ENCODE measurements at places on chromosomes 12 and 14.

GRCh38 chr14:73786636-73787485, 64.8 kb upstream of the PTGR2 start:
- peak; percentile 64 for DNase-seq

DNA sequence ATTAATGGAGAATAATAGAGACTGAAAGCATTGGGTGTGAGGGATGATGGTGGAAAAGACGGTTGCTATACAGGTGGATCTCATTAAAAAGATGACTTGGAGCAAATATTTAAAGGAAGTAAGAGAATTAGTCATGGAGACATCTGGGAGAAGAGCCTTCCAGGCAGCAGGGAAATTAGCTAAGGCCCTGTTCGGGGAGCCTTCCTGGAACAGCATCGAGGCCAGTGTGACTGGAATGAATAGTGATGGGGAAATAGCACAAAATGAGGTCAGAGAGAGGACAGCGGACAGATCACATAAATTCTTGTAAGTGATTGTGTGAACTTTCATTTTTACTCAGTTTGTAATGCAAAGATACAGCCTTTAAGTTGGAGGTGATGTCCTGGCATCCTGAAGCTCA, 842.3 kb downstream of the SLC6A15 start:
- no peak for DNase-seq

DNA sequence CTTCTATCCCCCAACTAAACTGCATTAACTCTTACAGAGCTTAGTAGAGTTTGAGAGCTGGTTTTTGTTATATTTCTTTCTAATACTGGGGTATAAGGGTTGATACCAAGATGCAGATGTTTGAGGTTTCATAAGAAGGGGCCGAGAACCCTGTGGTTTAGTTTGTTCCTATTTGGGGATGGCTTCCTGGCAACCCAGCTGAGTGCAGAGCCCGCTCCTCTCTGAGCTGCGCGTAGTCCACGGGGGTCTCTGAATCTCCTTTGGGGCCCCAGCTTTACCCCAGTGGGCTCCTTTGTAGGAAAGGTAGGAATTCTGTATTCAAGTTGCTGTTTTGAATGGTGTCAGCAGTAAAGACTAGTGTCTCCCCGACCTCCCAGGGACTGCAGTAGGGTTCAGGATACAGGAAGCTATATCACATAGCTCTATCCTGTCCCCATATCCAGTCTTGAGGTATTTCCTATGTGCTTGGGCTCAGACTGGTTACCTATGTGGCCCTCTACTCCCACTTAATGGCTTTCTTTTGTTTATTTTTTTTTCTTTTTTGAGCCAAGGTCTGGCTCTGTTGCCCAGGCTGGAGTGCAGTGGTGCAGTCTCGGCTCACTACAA, 25.4 kb downstream of the PLXNC1 start:
- no peak for DNase-seq

DNA sequence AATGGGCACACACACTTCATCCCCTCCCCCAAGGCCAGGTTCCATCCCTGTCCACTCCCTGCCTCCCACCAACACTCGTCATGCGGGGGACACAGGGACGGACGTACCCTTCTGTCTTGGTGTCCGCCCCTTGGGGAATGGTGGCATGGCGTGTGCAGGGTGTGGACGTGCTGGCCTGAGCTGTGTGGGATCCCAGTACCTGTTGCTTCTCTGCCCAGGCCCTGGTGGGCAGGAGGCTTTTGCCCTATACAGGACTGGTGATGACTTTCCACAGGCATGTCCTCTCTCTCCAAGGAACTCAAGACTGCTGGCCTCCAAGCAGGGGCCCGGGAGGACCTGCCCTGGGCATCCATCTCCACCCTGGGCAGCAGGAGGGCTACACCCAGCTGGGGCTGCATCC, 195.8 kb upstream of the PRMT8 start:
- no peak for DNase-seq

DNA sequence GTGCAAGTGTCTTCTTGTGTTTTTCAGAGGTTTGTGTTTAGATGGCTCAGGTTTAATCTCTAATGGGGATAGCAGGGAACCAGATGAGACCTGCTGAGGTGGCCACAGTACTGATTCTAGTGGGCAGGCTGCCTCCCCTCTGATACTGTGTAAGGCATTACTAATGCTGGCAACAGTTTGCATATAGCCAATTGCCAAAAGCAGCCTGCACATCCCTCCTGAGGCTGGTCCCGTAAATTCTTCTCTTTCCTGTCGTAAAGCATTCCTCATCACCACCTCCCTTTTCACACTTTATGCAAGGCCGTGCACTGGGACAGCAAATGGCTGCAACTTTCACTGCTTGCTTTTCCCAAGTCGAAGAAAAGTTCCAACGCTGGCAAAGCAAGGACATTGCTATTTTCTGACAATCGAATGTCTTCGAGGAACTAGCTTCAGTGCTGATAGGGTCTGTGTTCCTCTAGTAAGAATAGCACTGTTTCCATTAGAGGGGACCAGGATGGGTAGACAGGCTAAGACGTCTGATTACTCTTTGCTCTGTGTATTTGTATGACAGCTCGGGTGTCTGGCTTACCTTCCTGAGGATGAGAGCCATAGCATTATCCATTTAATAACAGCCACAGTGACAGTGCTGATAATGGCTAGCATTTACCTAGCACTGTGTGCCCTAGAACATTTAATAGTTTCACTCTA, 178.2 kb upstream of the HIF1A start:
- DNase-seq, result no peak

DNA sequence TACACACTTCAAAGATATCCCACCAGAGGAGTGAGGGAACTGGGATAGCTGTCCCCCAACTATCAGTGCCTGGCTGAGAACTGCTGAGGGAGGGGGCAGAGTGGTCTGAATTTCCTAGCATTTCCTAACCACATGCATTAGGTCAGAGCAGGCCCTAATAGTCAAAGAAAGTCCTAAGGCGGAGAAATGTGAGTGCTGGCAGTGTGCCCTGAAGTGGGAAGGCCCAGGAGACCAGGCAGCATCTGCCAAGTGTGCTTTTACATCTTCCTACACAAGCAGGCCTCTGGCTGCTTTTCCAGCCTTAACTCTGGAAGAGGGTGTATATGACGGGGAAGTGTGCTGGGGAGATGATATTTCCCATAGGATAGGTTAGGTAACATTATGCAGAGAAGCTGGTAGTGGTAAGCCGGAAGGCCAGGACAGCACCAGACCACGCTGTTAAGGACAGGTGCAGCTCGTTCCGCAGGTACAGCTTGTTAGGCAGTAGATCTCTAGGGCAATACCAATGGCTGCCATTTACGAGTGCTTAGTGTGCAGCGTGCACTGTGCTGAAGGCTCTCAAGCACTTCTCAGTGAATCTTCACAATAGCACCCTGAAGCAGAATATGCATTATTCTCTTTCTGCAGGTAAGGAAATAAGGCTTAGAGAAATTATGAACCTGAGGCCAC, 9.1 kb upstream of the CCDC198 start:
- no peak for DNase-seq

- DNase-seq, result no peak
Measured at GRCh38 chr12:126509572-126509971, 1444.3 kb downstream of the AACS start.

DNA sequence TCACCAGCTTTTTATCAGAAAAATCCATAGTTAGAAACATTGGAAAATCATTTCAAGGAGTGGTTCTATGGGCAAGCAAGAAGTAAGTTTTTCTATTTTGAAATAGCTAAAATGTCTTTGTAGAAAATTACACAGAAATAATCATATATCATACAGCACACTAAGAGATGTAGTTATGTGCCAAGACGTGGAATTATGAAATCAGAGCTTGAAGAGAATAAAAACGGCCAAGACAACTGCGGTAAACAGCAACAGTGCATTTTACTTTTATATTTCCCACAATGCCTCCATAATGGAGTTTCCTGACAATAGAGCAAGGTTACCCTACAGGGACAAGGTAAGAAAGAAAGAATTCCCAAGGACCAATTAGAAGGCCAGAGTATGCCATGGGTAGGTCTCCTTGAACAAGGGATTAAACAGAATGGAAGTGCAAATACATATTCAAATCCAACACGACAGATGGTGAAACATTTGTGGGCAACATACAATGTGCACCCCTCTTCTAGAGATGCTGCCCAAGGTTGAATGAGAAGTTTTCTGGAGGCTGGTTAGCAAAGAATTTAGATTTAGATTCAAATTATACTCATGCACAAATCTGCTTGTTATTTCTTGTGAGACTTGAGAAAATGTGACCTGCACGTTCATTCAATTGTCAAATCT, 76.1 kb upstream of the BTG1 start:
- DNase-seq, result no peak

- no peak for DNase-seq
Measured at GRCh38 chr14:25411781-25412757, 362.1 kb upstream of the STXBP6 start.

All from BE2C (cell line).